Heart left ventricle (tissue), 16 donors: ENCODE measurements at places on chromosomes 5 and 9.

DNA sequence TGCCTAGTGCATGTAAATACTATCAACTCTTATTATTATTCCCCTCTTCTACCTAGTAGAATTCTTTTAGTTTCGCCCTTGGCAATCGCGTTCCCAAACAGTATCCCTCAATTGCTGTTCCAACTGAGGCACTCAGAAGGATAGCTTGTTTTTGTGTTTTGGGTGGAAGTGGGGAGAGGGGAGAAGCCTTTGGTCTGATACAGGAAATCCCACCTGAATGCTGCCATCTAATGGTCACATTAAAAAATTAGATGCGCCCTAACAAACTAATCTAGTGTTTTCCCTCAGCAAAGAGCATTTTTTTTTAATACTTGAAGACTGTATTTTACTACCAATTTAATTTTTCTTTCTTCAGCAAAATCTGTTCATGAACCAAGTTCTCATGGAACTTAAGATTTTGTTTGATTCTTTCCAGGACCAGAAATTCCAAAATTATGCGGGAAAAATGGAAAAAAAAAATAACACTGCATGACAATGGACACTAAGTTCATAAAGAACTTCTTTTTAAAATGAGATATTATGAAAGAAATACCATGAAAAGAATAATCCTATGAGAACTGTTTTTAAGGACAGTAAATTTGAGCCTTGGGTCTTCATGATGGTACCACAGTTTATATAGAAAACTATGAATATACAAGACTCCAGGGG lies 22.2 kb upstream of the GLDC start:
- no peak for DNase-seq

DNA sequence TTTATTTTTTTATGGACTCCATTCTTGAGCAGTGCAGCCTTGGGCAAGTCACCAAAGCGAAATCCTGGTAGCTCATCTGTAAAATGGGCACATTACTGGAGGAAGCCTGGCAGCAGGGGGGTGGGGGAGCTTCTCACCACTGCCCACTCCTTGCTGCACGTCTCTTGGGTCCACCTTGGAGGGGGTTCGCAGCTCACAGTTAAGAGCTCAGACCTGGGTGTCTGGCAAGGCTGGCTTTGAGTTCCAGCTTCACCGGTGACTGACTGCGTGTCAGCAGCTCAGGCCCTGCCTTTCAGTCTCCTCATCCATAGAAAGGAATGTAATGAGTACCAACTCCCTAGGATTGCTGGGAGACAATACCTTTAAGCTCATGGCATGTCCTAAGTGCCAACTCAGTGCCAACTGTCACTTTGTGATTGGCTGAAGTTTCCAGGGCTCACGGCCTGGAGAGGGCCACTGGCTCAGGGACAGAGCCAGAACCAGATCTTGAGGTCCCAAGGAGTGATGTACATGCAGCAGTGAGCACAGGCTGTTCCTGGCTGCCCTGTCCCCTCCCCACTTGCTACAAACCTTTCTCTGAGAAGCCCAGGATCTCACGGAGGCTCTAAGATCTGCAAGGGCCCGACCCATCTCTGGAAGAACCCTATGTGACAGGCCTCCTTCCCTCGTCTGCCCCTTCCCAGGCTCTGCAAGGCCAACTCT lies 72.9 kb downstream of the C9orf50 start:
- no peak for DNase-seq

DNA sequence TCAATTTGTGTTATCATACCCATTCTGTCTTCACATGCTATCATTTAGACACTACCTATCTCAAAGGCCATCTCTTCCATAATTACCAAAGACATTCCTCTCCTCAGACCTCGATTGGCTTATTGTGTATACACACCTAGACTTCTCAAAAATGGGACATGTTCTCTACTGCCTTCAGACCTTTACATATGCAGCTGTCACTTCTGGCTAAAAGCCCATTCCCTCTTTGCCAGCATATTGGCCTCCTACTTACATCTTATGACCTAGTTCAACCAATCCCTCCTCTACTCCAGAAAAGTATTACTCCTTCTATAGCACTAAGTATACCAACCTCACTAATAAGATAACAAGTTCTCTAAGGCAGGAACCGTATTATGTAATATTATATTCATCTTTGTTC lies 84.4 kb downstream of the RAPGEF6 start:
- DNase-seq: no peak

GRCh38 chr5:14440223-14440581 lies 141.4 kb upstream of the OTULINL start:
- DNase-seq: no peak

DNA sequence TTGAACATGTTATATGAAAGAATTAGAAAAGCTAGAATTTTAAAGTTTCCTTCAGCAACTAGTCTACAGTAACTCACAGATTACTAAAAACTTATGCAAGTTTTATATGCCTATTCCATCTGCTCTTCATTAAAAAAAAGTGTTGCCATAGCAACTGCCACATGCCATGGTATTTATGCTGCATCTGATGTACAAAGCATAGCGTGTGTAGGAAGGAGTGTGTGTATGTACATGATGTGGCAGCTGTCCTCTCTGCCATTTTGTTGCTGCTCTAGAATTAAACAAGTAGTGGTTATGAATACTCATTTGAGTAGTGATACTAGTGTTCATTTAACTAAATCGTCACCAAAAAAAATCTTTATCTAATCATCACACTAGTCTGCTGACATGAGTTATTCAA lies 593.5 kb downstream of the CETN3 start:
- DNase-seq: no peak
